Activated gamma-delta T cell treated with anti-CD3 and anti-CD28 coated beads, Interleukin-2, amount 50 U/mL, for 16 hours (primary cell): ENCODE measurements at places on chromosomes 12 and 14.

GRCh38 chr14:89681086-89682018 is 264.3 kb upstream of the FOXN3 start:
- DNase-seq = peak; percentile 25

- DNase-seq = no peak
Observed at GRCh38 chr12:11885261-11886038, 185.3 kb upstream of the BCL2L14 start.

DNA sequence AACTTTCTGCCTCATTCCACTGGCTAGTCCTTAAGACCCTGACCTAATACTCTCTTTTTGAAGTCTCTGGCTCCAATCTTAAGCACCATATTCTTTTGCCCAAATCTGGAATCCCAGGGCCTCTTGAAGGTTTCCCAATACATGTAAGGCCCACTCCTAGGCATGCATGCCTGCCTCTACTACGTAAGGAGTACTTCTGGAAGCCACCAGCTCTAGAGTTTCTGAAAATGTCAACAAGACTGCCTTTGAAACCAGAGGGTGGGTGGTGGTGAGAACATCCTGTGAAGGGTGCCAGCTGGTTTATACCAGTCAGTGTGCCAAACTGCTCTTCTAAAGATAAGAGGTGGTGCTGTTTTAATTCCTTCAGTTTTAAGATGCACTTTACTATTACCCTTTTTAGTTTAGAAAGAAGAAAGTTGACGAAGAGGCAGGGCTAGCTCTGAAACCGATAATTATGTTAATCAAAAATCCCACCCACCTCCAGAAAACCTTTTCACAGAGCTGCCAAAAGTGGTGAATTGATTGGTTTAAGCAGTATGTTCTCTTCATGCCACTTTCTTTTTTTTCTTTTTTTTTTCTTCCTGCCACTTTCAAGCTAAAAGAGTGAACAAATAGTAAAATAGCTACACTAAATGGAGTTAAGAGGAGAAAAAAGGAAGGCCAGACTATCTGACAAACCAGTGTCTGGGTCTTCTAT is 8.7 kb upstream of the WDR89 start:
- peak; percentile 34 for DNase-seq

GRCh38 chr14:67536087-67536486 is 3.0 kb downstream of the PLEKHH1 start:
- no peak for DNase-seq

DNA sequence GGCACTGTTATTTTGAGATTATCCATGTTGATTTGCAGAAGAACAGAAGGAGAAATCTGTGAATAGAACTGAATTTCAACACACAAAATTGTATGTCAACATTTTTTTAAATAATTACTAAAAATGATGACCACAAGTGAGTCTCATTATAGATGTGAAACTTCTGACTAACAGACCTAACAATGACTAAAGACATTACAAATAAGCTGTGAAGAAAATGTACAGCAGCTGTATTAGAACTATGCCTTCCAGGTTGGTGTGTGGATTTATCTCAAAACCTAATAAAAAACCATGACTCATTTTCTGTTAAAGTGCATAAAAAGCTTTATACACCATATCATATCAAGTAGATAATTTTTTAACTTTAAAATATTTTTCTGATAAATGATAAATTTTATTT is 22.5 kb upstream of the FOXG1 start:
- no peak for DNase-seq

GRCh38 chr14:30521899-30522736 is 36.8 kb upstream of the G2E3 start:
- DNase-seq = no peak

GRCh38 chr12:76346798-76347420 is 1.3 kb downstream of the BBS10 start:
- no peak for DNase-seq

DNA sequence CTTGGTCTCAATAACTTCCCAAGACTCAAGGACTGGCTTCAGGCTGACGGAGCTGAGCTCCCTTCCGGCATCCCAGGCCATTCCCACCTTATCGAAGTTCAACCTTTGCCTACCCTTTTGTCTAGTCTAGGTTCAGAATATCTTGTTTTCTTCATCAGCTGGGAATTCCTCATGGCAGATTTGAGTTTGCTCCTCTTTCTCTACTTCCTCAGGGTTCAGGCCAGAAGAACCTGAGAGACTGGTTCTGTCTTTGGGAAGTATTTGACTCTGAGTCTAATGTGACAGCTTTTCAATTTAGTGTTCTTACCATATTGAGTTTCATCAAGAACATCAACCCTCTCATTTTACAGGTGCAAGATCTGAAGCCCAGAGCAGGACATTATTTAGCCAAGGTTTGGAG is 2.1 kb downstream of the BIN2 start:
- no peak for DNase-seq

DNA sequence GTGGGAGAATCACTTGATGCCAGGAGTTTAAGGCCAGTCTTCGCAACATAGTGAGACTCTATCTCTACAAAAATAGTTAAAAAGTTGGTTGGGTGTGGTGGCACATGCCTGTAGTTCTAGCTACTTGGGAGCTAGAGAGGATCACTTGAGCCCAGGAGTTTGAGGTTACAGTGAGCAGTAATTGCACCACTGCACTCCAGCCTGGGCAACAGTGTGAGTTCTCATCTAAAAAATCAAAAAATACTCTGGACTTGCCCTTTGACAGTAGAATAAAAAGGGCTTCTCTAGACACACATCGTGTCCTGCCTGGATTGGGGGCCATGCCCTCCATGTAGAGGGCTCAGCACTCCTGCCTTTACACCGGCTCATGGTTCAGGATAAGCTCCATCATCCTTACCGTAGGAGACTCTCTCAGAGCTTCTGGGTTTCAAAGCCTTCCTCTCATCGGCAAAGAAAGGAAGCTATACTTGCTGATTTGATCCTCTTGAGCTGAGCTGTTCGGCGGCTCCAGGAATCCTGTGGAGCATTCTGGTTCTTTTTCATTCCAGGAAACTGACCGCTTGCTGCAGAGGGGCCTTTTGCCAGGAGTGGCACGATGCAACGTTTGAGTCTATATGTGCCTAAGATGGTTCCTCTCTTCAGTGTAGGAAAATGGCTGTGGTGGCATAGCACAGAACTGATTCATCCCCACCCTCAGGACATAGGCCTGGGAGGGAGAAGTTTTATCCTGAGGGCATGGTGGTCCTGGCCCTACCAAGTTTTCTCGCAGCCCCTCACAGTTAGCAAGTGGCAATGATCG is 29.6 kb downstream of the FLVCR2 start:
- no peak for DNase-seq

- DNase-seq = no peak
Observed at GRCh38 chr12:51475543-51475942, 50.9 kb downstream of the SLC4A8 start.

DNA sequence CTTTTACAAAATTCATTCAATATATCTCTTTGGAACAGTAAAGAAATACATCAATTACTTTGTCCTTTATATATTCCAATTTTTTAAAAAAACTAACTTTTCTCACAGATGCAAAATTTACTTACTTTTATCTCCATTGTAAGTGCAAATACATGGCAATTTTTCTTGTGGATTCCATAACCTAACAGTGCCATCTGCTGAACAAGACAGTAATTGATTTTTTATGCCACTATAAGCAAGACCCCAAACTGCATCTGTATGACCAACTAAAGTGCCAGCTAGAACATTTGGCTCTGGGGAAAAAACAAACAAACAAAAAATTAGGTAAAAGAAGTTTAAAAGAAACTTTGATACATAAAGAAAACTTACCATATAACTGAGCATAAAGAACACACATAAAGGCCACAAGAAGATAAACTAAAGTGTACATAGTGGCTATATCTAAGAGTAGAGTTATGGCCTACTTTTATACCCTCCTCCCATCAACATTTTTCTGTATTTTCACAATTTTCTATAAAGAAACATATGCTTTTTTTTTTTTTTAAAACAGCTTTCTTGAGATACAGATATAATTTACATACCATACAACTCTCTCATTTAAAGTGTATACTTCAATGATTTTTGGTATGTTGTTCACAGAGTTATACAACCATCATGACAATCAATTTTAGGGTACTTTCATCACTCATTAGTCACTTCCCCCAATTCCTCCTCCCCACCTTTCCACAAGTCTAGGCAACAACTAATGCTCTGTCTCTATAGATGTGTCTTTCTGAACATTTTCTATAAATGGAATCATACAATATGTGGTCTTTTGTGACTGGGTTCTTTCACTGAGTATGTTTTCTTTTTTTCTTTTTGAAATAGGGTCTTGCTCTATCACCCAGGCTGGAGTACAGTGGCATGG is 32.6 kb downstream of the COCH start:
- no peak for DNase-seq

- DNase-seq = no peak
Observed at GRCh38 chr12:104360983-104361707, 57.6 kb downstream of the EID3 start.

- no peak for DNase-seq
Observed at GRCh38 chr14:22524784-22525161, 64.3 kb downstream of the DAD1 start.

- no peak for DNase-seq
Observed at GRCh38 chr14:85909581-85909980, 379.6 kb downstream of the FLRT2 start.

DNA sequence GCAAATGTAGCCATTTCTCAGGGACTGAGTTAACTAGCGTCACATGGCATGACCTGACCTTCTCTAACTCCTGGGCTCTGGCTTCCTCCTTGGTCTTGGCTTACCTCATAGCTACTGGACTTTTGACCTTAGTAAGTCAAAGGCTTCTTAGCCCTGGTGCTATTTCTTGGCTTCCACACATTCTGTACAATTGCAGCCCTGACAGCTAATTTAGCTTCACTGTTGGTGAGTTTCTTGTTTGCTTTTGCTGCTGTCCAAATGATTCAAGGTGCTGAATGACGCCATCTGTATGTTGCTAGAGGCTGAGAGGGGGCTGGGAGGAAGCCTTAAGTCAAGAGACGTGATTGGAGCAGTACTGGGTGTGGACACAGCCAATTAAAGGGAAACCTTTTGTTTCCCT is 202.7 kb downstream of the PRKD1 start:
- no peak for DNase-seq

DNA sequence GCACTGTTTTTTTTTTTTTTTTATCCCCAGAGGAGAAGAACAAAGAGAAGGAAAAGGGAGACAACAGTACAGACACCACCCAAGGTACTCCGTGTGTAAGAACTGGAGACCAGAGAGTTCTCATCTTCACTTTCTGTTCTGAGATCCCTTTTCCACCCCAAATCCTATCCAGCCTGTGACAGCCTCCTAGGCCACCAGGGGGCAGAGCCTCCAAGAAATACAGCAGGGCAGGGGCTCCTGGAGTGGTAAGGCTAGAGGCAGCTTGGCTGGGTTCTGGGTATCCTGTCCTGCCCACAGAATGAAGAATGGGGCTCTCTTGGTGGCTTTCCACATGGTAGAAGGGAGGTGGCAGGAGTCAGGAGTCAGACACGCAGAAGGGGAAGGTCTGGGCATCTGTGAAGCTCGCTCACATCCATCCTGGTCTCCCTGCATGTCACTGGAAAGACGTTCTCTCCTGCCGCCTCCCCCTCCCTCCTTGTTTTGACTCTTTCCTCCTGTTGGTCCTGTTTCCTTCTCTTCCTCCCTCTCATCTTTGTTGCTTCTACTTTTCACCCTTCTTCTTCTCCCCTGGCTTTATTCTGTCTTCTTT is 12.0 kb downstream of the CLSTN3 start:
- DNase-seq = peak; percentile 30
